ENCODE measurements at places on chromosomes 3 and 15.

DNA sequence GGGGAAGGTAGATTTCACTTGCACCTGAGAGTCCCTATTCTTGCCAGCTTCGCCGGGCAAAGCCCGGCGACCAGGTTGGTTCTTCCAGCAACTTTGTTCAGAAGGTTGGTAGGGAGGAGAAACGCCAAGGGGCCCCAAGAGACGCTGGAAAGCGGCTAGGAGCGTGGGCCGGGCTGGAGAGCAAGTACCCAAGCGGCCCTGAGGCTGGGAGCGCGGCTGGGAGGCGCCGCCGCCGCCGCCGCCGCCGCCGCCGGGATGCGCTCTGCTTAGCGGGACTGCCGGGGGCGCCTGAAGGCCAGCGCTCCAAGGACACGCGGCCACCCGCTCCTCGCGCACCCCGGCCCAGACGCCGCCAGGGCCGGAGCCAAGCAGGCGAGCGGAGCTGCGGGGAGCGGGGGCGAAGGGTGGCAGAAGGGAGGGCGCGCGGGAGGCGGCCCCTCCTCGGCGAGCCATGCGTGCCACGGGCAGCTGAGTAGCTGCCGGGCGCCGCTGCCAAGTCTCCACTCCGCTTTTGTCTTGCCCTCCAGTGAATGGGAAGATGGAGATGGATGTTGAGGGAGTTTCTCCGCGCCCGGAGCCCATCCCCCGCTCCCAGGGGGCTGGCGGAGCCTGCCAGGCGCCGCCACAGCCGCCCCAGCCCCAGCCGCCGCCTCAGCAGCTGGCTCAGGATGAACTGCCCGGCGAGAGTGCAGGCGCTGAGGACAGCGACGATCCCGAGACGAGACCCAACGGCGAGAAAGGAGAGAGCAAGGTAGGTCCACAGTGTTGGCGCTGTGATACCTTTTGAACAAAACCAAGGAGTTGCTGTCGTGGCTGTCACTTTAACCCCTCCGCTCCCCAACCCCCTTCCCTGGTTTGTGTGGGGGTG is 227.4 kb upstream of the AZI2 start:
- DNase-seq: no peak

DNA sequence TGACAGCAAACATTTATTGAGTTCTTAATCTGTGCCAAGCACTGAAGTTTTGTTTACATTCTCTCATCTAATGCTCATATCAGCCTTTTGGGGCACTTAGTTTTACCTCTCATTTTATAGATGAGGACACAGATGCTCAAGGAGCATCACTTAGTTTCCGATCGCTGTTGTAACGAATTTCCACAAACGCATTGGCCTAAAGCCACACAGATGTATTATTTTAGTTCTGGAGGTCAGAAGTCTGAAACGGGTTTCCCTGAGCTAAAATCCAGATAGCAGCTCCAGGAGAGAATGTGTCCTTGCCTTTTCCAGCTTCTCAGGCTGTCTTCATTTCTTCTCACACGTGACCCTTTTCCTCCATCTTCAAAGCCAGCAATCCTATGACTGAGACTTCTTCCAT is 11.1 kb downstream of the SEMA6D start:
- DNase-seq: no peak

GRCh38 chr15:63938486-63939061 is 104.8 kb upstream of the HERC1 start:
- no peak for DNase-seq

GRCh38 chr15:50100486-50100885 is 18.5 kb downstream of the ATP8B4 start:
- no peak for DNase-seq

GRCh38 chr15:78374436-78375393 is 34.6 kb downstream of the CRABP1 start:
- no peak for DNase-seq

DNA sequence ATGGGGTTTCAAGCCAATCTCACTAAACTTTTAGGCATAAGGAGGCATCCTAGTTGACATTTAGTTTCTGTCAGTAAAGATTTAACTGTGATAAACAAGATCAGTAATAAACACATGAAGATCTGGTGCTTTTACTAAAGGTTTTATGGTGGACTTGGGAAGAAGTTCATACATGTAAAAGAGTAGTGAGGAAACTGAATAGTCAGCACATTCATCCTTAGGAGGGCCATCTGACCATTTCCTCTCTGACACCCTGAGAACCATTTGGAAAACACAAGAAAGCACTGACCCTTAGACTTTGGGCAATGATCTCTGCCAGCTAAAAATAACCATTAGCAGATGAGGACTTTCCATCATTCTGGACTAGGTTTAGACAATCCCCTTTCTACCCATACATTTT is 1040.9 kb downstream of the AGBL1 start:
- DNase-seq: no peak

DNA sequence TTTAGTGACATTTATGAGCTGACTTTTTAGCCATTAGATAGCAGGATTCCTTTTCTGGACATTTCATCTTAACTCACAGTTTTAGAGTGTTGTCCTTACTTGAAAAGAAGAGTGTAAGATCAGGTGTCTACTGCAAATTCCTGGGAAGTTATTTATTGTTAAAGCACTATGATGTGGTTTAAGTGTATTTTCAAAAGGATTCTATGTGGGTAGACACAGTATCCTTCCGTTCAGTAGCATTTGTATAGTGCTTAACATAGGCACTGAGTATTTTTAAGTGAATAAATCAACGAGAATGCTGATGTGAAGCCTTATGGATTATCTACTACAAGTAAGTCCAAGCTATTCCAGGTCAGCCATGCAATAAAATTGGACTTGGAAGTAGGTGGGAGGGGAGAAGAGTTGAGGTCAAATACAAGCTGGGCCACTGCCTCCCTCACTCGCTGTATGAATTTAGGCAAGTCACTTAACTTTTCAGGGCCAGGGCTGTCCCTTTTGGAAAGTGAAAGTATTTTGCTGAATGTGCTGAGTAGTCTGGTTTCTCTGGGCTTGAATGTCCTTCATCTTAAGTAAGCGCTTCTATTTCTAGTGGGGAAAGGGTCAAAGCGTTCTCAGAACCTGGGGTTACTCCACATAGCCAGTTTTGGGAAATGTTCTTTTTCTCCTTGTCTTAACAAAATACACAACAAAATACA is 48.6 kb downstream of the GAP43 start:
- no peak for DNase-seq
